Central memory CD8-positive, alpha-beta T cell (primary cell): ENCODE measurements at places on chromosomes 2 and 18.

- no peak for DNase-seq
These were observed 2.9 kb upstream of the C2orf72 start for GRCh38 chr2:231034291-231034882.

- no peak for DNase-seq
These were observed 82.5 kb upstream of the MMADHC start for GRCh38 chr2:149670086-149670485.

DNA sequence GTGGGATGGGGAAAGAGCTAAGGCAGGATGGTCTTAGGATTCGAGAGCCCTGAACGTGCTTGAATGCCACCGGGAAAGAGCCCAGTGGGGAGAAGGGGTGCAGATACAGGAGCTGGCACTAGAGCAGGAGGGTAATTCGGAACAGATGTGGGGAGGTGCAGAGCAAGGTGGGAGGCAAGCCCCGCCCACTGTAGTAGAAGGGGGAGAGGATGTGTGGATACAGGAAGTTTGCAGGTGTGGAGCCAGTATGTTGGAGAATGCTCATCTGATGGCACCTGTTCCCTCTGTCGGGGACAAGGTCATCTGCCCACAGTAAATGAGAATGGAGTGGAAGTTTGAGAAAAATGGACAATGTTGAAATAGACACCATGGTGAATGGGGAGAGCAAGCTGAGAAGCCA, 28.8 kb downstream of the CHST10 start:
- DNase-seq, result no peak

DNA sequence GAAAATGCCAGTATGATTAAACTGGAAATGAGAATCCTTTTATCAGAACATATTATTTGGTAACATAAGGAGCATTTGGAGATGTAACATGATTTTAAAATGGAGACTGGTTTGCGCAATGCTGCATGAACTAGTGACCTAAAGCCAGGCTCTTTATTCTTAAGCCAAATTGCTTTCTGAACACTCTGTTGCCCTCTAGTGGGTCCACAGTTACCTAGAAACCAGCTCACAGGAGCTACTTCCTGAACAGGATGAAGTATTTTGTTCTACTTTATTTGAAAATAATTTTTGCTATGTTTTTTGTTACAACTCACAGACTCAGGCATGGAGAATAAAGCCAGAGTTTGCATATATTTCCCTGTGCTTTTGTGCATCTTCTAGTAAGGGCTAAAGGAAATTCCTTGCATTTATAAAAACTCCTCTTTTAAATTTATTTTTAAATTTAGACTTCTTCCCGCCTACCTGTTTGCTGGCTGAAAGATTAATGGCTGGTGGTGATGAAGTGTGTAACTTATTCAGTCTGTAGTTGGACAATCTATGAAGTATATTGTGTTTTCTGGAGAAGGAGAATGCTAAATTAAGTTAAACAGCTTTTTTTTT, 146.7 kb downstream of the PARD3B start:
- DNase-seq, result no peak
